Motor neuron (in vitro differentiated cells): ENCODE measurements at places on chromosomes 2 and 18.

- no peak for ATAC-seq
Measured at GRCh38 chr2:102753563-102754159, 8.2 kb upstream of the TMEM182 start.

DNA sequence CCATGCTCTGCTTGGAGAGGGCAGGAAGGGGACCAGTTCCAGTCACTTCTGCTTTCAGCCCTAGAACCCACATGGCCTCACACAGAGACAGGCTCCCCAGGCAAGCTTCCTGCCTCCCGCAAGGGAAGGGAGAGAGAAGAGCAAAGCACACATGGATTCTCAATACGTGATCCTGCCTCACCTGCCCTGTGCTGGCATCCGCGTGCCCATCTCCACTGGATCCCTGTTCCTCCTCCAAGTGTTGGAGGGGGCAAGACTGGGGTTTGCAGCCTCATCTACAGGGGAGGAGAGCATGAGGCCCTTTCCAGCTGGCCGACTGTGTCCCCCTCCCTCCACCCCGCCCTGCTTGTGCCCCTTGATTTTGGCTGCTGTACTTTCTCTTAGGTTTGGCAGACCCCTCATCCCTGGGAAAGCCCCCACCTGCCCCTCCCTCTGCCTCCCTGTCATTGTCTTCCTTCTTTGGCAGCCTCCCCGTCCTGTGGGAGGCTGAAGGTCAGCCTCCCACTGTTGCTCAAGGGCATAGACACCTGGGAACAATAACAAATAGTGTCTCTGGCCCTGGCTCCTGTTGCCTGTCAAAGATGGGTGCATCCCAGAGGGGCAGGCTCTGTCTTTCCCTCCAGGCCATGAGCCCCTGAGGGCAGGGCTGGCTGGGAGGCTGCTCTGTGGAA is 22.7 kb downstream of the KCNF1 start:
- no peak for ATAC-seq

GRCh38 chr2:164515030-164515429 is 106.3 kb downstream of the GRB14 start:
- ATAC-seq: no peak

DNA sequence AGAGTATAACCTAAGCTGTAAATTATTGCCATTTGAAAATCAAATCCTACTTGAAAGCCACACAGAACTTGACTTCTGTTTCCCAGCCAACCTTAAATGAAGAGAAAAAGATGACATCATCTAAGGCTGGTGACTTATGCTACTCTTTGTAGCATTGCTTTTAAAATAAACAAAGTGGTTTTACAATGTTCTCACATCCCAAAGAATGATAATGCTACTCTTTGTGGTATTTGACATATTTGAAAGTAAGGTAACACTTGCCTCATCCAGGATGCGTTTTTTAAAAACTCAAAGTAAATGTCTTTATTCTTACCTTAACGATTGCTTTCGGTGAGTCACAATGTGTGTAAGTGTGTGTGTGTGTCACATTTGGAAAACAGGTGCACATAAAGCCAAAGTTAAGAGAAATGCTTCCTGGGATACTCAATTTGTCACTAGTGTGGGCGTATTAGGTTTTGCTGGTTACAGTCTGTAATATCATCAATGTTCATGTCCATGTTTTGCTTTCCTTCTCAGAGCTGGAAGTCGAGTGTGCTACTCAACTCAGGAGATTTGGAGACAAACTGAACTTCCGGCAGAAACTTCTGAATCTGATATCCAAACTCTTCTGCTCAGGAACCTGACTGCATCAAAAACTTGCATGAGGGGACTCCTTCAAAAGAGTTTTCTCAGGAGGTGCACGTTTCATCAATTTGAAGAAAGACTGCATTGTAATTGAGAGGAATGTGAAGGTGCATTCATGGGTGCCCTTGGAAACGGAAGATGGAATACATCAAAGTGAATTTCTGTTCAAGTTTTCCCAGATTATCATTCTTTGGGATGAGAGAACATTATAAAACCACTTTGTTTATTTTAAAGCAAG is 2.6 kb downstream of the PMAIP1 start:
- ATAC-seq: no peak

DNA sequence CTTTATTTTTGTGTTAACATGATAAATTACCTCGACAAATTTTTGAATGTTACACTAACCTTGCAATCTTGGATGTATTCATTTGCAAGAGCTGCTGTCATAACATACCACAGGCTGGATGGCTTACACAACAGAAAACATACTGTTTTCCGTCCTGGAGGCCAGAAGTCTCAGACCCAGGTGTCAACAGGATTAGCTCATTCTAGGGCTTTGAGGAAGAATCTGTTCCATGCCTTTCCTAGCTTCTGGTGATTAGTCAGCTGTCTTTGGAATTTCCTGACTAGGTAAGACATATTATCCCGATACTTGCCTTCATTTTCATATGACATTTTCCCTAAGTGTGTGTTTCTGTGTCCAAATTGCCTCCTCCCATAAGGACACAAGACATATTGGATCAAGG is 188.6 kb upstream of the CDH19 start:
- ATAC-seq: no peak

GRCh38 chr18:75538727-75539126 is 111.2 kb upstream of the SMIM21 start:
- no peak for ATAC-seq

DNA sequence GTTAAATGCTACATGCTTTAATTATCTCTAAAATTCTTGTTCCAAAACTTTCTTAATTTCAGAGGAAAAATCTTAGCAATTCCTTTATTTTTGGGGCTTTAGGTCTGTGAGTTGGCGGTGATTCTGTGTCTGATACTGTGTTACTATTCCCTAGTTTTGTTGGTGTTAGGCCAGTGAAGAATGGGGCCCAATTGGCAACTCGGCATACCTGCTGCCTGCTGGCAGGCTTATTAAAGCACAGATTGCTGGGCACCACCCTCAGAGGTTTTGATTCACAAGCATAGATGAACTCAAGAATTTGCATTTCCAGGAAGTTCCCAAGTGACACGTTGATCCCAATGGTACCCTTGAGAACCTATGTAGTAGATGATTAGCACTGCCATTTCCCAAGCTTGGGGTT is 101.6 kb downstream of the OSBPL6 start:
- no peak for ATAC-seq

DNA sequence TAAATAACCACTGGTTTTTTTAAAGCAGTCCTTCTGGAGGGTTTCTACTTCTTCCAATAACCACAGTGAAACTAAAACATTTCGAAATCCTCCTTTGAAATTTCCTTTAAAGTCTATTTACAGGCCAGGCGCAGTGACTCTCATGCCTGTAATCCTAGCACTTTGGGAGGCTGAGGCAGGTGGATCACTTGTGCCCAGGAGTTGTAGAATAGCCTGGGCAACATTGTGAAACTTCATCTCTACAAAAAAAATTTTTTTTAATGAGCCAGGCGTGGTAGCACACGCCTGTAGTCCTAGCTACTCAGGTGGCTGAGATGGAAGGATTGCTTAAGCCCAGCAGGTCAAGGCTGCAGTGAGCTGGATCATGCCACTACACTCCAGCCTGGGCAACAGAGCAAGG is 15.2 kb downstream of the KIDINS220 start:
- ATAC-seq: no peak

DNA sequence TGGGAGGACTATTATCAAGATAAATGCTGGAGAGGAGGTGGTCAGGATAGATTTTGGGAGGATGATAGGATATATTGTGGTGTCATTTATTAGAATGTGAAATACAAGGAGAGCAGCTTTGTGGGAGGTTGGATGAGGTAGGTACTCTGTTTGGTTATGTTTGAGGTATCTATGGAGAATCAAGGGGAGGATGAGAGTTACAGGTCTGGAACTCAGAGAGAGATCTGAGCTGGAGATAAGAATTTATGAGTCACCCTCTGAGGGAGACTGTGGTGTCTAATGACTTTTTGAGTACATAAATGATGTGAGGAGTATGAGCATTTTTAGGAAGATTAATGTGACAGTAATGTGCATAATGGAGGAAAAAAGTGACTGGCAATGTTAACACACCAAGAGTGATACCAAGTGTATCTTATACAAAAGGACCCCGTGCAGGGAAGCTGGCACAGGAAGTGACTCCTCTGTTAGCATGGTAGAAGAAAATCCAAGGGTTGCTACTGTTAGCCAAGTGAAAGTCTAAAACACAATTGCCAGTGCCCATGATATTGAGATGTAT is 48.2 kb downstream of the CRIM1 start:
- ATAC-seq: peak; percentile 63

- no peak for ATAC-seq
Measured at GRCh38 chr2:8571792-8572499, 109.9 kb upstream of the ID2 start.

DNA sequence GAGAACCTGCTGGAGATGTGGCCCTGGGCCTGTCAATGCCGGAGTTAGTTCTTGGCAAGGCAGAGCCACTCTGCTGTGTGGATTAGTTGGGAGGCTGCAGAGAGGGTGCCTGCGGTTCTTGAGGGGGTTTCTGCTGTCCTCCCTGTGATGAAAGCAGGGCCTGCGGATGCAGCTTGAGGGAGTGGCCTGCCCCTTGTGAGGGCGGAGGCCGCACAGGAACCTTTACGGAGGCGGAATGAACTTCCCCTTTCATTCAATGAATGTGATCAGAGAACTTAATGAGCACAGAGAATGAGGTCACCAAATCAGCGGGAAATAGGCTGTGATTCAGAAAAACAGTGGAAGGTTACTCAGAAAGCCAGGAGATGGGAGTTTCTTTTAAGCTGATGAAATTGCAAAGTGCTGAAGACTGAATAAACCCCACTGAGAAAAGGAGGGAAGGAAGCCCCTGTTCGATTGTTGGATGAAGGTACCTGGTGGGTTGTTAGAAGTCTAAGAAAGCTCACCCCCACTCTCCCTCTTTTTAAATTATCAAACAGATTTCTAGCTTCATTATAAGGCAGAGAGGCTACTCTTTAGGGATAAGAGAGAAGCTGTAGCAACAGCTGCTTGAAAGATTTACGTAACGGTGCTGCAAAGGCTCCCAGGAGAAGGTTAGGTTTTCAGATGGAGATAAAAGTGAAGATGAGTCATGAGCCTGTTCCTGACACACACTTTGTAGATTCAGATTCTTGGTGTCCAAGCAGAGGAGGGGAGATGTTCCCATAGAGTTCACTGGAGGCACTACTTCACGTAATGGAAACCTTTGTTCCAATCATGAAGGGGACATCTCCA is 47.4 kb downstream of the VWA3B start:
- ATAC-seq: no peak

- ATAC-seq: no peak
Measured at GRCh38 chr2:33267756-33268155, 208.7 kb upstream of the RASGRP3 start.

GRCh38 chr2:60794271-60794863 is 38.3 kb downstream of the PAPOLG start:
- no peak for ATAC-seq

GRCh38 chr2:135629520-135629919 is 98.2 kb downstream of the R3HDM1 start:
- ATAC-seq: no peak

DNA sequence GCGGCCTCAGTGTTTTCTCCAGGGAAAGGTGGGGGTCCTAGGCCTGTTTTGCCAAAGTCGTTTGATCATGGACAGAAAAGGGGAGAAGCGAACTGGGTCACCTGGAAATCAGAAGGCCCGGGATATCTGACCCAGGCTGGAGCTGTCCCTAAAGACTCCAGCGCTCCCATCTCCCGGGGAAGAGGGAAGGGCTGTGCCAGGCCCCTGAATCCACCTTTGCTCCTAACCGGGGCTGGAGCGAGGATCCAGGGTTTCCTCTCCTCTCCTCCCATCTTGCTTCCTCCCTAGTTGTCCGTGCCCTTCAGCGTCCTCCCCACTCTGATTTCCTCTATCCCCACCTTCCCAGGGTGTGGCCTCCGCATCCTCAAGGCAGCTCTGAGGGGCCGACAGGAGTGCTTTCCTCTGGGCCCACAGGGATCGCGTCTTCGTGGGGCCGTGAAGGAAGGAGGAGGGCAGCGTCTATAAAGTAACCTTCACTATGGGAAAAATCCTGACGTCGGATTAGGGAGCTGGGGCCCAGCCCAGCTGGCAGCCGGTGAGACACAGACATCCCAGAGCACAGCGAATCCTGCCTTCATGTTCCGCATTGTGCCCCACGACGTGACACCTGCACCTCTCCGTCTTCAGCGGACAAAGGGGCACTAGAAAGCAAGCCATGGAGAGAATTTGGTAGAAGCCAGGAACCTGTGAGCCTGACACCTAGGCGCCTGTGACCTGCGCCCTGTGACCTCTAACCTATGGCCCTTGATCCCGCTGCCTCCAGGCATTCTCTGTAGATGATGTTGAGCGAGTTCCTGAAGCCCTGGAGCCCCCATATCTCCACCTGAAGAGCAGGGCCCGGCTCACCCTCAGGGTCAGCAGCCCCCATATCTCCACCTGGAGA is 212.7 kb upstream of the SALL3 start:
- no peak for ATAC-seq

DNA sequence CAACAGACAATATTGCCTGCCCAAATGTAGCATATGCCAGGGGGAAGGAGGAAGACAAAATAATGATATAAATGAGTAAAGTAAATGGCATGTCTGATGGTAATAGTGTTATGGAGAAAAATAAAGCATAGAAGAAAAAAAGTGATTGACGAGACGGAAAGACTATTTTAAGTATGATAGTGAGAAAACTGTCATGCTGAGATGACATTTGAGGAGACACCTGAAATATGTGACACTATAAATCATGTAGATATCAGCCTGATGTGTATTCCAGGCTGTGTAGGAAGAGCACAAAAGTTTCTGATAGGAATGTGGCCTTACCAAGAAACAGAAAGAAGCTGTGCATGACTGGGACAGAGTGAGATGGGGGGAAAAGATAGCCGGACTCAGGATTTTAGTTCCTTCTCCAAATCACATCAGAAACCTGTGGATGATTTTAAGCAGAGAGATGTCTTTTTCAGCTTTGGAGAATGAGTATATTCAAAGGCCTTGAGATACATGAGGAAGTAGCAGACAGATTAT is 387.3 kb upstream of the SYT4 start:
- ATAC-seq: no peak

- peak; percentile 25 for ATAC-seq
Measured at GRCh38 chr18:59359576-59359952, 499 bp upstream of the LMAN1 start.

DNA sequence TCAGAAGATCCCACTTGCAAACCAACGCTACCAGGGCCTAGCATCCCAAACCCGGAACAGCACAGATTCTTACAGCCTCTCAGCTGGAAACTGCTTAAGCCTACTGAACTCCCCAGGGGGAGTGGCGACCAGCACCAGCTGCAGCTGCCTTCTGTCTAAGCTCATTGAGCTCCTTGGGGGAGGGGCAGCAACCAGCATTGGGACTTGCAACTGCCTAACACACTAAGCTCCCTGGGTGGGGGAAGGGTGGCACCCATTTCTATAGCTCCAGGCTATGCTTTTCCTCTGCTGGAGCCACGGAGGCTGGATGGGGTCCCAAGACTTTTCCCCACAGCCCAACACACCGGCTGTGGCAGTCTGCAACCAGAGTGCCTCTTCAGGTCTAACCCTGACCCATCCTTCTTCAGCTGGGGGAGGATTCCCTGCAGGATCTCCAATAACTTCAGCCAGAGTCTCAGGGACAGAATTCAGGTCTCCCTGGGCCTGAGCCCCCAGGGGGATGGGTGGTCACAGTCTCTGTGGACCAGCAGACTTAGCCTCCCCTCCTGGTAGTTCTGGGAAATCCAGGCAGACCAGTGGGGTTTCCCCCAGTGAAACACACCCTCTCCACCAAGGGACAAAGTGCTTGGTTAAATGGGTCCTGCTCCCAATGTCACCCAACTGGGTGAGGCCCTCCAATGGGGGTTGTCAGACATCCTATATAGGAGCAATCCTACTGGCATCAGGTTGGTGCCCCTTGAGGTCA is 45.9 kb upstream of the ITGA4 start:
- ATAC-seq: peak; percentile 100

GRCh38 chr2:240645346-240645745 is 20.1 kb downstream of the GPR35 start:
- ATAC-seq: no peak
